Femur (tissue), 1 donor: ENCODE measurements at places on chromosomes 12 and 14.
A peak's percentile ranks its signal among the peaks of the same experiment; 100 is the strongest.

- DNase-seq, result no peak
Observed at GRCh38 chr12:15741082-15741481, 48.1 kb downstream of the EPS8 start.

DNA sequence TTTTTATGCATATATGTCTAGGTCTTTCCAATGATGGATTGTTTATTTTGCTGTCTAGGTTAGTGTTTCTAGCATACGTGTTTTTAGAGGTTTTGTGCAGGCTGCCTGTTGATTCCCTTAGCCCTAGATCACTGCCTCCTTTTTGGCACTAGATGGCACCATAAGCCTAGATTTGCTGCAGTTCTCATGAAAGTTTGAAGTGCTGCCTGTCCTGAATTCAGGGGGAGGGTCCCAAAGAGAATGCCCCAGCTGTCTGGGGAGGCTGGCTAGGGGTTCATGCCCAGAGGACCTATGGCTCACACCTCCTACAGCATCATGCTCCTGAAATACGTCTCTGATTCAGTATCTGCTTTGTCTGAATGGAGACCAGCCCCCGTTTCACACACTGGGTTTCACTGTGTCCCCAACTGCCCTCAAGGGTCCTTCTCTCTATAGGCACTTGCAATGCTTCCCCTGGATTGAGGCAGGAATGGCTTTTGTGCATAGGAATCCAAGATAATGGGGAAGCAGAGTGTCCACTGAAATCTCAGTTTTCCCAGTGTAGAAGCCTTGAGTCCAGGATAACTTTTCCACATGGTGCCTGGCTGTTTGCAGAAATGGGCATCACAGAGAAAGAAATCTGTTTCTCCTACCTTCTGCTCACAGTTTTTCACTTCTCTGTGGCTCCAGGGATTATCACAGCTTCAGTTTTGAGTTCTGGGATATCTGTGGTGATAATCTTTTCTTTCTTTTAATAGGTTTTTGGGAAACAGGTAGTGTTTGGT is 14.2 kb upstream of the TXNRD1 start:
- DNase-seq, result no peak

GRCh38 chr12:53057816-53058500 is 8.1 kb downstream of the TNS2 start:
- DNase-seq, result peak; percentile 25

- peak; percentile 60 for DNase-seq
Observed at GRCh38 chr12:108587826-108588225, 10.1 kb downstream of the TMEM119 start.

DNA sequence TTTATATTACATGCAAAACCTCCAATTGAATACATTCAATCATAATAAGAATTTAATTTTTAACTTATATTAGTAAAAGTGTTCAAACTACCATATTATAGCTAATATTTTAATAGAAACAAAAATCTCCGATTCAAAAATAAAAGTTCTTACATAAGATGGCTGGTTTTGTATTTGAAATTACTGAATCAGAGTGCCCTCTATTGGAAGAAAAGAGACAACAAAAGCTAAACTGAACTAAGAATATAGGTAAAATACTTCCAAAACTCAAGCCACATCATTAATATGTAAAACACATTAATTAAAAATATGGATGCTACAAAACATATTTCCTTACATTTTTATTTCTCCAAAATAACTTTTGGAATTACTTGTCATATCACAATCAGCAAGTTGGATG is 120.3 kb downstream of the GARIN6 start:
- no peak for DNase-seq
